Neuronal stem cell (in vitro differentiated cells): ENCODE measurements at places on chromosomes 3 and 15.

DNA sequence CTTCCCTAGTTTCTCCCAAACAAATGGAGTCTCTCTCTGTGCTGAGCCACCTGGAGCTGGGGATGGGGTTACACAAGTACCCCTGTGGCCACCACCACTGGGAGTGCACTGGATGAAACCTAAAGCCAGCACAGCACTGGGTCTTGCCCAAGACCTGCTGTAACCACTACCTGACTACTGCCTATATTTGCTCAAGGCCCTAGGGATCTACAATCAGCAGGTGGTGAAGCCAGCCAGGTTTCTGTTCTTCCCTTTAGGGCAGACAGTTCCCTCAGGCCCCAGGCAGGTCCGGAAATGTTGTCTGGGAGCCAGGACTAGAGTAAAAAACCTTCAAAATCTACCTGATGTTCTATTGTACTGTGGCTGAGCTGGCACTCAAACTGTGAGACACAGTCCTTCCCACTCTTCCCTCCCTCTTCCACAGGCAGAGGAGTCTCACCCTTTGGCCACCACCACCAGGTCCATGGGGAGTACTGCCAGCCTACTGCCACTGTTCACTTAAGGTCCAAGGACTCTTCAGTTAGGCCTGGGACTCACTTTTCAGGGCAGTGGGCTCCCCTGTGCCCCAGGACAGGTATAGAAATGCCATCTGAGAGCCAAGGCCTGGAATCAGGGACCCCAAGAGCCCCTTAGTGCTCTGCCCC is 23.8 kb downstream of the C3orf20 start:
- no peak for DNase-seq

DNA sequence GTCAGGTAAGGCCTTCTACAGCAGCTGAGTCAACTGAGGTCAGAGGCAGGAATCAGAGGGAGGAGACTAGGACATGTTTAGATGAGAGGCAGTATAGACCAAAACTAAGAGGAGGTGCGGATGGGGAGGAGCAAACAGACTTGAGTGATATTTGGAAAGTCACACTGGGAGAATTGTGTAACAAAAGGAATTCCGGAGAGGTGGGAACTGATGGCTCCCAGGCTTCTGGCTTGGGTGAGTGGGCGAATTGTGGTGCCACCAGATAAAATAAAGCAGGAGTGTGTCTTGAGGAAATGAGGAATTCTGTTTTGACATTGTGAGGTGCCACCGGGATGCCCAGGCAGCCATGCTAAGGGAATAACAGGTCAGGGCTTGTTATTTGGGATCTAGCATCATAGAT is 3.3 kb upstream of the TM6SF1 start:
- no peak for DNase-seq

DNA sequence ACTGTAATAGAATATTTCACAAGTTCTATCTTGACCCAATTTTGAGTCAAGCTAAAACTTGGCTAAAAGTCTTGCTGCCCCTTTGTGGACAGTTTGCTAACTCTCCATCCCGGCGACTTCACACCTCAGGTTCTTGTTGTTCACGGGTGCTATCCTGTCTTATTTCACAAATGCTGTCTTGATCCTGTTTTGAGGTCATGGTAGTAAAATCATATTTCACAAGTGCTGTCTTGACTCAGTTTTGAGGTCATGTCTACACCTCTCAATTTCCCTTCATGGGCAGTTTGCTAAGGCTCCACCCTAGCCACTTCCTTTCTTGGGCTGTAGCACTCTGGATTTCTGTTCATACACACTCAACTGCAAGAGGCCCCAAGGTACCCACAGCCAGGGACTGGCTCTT is 45.0 kb upstream of the GK5 start:
- DNase-seq = no peak

DNA sequence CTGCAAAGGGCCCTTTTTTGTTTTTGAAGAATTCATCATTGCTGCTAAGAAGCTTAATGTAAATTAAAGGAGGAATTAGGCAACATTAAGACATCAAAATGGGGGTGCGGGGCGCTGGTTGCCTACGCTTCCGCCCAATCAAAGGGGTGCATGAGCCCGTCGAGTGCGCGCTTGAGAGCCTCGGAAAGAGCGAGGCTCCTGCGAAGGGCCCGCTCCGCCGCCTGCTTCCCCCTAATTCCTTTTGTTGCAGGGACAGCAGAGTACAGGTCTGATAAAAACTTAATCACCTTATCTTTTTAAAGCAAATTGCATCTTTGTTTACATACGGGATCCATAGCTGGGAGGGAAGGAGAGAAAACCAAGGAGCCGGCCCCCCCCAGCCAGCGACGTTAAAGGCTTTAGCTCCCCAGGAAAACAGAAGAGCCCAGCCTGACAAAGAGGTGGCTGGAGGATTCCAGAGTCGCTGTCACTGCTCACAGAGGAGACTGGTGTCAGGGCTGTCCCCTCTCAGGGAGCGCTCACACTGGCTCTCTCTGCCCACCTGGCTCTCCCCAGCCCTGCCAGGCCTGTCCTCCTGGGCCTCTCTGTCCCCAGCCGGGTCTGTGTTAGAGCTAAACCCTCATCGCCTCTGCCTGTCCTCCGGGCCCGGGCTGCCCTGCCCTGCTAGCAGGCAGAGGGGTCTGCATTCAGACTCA is 67.3 kb downstream of the DNAJB8 start:
- no peak for DNase-seq

DNA sequence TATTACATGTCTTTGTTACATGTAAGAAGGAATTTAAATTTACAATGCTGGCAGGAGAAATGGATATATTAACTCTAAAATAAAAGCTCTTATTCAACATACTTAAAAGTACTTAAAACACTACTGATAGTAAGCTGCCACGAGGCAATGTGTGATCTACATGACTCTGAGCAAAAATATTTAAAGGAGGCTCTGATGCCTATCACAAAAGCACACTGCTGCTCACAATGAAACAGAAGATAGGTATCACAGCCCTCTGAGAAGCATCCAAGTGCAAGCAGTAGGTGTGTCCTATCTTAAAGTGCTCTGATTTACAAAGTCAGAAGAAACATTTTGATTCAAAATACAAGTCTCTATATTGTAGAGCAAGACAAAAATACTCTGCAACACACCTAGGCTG is 371.2 kb upstream of the WNT5A start:
- no peak for DNase-seq

- no peak for DNase-seq
These were observed 54.3 kb downstream of the LRRN1 start for GRCh38 chr3:3853544-3853943.

DNA sequence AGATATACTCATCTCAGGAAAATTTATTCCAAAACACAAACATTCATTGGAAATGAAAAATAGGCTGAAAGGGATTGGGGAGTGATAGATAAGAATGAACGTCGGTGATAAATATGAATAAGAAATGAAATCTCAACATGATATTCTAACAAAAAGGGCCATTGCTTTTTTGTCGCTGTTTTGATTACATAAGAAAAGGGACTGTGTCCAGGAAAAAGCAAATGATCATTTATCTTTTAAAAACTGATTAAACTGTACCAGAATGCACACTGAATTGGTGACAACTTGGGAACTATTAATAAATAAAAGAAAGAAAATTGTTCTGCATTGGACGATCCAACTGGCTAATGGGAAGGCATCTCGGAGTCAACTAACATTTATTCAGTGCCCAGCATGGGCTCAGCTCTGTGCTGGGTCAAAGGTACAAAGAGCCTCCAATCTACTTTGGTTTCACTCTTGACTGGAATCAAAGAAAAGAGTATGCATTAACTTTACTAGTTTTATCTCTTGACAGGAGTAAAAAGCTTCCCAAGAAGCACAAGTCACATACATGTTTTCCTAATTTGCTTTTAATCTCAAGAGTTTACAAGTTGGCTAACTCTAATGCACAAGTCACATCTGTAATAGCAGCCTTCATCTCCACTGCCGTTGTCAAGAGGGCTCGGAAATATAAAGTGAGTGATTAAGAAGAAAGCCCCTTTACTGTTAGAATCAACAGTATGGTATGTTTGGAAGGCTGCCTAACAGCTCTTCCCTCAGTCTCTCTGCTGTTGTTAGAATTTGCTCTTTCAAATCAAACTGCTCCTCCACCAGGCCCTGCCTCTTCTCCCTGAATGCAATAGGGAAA is 280.0 kb downstream of the IGSF11 start:
- no peak for DNase-seq

GRCh38 chr3:94967196-94967595 is 904.3 kb downstream of the NSUN3 start:
- DNase-seq = no peak

DNA sequence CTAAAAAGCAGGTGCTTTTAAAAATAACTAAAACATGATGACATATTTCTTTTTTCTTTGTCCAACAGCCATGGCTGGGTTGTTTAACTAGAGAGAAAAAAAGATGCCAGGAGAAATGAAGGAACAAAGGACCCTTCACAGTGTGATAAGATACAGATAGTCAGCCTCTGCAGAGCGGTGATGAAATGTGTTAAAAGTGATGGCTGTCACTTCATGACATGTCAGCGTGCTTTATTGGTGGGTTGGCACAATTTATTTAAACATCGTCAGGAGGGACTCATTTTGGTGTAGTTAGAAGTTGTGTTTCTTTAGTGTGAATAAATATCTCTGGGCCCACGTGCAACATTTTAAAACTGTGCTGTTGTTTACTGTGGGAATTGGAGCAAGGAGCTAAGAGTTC is 887.4 kb upstream of the CFAP20DC start:
- no peak for DNase-seq

DNA sequence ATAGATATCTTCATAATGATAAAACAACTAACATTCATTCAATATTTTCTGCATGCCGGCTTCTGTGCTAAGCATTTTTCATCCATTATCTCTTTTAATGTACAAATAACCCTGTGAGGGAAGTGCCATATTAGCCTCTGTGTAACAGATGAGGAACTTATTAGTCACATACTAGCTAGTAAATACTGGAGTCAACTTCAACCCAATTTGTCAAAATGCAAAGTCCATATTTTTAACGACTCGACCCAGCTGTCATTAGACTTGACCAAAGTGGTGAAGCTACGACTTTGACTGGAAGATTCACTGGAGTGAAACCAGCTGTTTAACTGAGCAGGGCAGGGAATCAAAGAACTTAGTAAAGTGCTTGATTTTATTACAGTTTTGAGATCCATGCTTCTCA is 41.6 kb downstream of the PARP15 start:
- DNase-seq = no peak

GRCh38 chr15:40392986-40393948 is 10.7 kb downstream of the KNSTRN start:
- DNase-seq = no peak

GRCh38 chr3:79016587-79017376 is 751.0 kb downstream of the ROBO1 start:
- DNase-seq = no peak

- no peak for DNase-seq
These were observed 141.5 kb downstream of the MCTP2 start for GRCh38 chr15:94372821-94373220.

GRCh38 chr3:151912028-151912427 is 38.6 kb downstream of the SUCNR1 start:
- no peak for DNase-seq

DNA sequence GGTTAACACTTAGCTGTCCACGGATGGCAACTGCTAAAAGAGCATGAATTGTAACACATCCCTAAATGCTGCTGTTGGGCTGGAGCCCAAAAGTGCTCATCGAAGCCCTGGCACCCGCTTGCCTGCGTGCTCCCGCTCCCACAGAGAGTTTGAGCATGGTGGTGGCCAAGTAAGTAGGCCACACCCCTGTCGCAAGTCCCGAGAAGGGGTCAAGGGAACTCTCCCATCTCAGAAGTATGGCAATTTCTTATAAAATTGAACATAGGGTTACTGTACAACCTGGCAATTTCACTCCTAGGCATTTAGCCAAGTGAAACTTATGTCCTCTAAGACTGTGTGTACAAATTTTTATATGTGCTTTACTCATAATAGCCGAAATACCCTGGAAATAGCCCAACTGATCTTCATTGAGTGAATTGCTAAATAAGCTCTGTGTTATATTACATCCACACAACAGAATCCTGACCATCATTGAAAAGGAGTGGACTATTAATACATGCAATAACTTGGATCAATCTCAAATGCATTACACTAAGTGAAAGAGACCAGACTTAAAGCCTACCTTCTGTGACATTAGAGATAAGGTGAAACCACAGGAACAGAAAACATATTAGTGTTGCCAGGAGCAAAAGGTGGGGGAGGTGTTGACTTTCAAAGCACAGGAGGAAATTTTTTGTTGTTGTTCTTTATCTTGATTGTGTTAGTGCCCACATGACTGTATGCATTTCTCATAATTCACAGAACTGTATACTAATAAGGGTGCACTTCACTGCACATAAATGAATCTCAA is 1.5 kb upstream of the GCSAM start:
- no peak for DNase-seq

- no peak for DNase-seq
These were observed 7.9 kb upstream of the ARPP19 start for GRCh38 chr15:52576692-52577091.

DNA sequence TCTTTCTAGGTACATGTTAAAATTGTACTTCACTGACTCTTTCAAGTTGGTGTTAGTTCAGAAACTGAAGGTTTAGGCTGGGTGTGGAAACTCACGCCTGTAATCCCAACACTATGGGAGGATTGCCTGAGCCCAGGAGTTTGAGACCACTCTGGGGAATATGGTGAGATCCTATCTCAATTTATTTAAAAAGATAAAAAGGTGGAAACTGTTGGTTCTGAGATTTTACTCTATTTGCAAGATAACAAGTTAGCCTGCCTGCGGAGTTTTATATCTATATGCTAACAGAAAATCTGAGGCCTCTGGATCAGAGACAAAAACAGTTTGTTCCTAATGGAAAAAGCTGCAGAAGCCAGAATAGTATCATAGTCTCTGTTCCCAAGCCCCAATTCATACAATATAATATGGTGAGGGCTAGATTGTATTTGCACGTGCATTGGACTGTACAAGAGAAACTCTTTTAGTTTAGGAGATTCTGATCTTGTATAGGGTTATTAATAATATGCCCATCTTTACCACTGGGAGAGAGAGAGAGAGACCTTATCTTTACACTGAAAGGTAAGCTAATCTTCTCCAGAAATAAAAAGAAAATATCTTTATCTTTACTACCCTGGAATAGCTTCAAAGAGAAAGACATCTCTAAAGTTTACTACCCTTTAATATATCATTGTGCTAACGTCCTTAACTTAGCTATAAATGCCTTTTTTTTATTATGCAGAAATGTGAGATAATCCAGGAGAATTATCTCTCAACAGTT is 1267.6 kb downstream of the OTOL1 start:
- no peak for DNase-seq

- DNase-seq = no peak
These were observed 25.5 kb downstream of the ABTB1 start for GRCh38 chr3:127698286-127698685.

DNA sequence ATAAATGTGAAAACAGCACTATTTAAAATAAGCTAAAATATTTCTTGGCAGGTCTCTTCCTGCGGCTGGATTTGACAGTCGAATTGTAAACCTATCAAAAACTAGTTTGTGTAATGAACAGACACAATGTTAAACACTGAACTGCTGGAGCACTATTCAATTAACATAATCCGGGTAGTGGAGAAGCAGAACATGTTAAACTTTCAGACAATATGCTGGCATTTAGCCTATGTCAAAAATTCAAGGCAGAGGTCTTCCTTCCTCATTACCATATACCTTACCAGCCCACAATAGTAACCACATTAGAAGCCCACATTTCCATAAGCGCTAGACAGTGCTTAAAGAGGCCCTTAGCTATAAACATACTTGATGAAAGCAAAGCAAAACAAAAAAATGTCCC is 1042.9 kb downstream of the ROBO1 start:
- no peak for DNase-seq
